Kidney epithelial cell (primary cell): ENCODE measurements at places on chromosomes 4 and X.

GRCh38 chr4:153341575-153342090 lies 2.9 kb upstream of the MND1 start:
- no peak for DNase-seq

GRCh38 chr4:154640999-154641398 lies 28.5 kb upstream of the FGG start:
- DNase-seq, result no peak

DNA sequence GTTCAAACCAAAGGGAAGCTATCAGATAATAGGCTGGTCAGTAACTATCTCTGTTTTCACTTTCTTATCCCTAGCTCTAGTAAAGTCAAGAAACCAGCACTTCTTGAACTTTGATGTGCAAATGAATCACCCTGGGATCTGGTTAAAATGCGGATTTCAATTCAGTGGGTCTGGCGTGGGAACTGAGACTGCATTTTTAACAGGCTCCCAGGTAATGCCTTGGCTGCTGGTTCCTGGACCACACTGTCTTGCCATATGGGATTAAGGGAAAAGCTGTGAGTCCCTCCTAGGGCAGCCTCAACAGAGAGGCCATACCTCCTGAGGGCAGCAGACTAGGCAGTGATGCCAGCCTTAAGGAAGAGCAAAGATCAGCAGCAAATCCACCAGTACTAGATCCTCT lies 1.7 kb downstream of the RNF175 start:
- no peak for DNase-seq

GRCh38 chr4:109163493-109163892 lies 139.0 kb downstream of the COL25A1 start:
- DNase-seq, result no peak

DNA sequence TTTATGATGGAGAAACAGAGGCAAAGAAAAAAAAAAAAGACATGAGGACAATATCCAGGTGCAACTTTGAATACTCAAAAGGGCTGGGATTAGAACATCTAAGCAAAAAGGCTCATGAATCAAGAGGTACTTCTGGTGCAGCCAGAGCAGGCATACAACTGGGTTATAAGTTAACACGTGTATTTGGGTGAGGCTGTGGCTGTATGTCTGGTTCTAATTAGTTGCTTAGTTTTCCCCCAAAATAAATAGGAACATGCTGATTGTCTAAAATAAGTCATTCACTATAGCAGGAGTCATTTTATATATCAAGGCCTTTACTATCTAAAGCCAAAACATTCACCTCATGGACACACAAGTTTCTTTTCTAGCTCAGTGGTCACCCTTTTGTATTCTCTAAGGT lies 20.2 kb downstream of the NHS start:
- no peak for DNase-seq
